ENCODE measurements at places on chromosomes 7 and 10. TPM values are rescaled to one million over a fixed set of nuclear protein-coding genes. Genes with fewer than 3 reads are reported as not detected.

The PSD gene
- total RNA-seq: 12.4 TPM

The CRYGN gene
- total RNA-seq: 9.4 TPM

The CADPS2 gene
- total RNA-seq: 2.3 TPM

The LRRC72 gene
- total RNA-seq: not detected

The ACSM6 gene
- not detected for total RNA-seq

The SORBS1 gene
- 25.1 TPM for total RNA-seq

The PARD3 gene
- total RNA-seq: 73.4 TPM

The NSUN5 gene
- 18.6 TPM for total RNA-seq
